ENCODE measurements at places on chromosomes 5 and 9.
A peak's percentile ranks its signal among the peaks of the same experiment; 100 is the strongest.

GRCh38 chr5:37495668-37496347 lies 116.7 kb downstream of the WDR70 start:
- no peak for DNase-seq

- DNase-seq, result no peak
These were observed 182.0 kb upstream of the PPP1R26 start for GRCh38 chr9:135297456-135298075.

- peak; percentile 74 for DNase-seq
These were observed 264.2 kb downstream of the CRB2 start for GRCh38 chr9:123620239-123620638.

GRCh38 chr9:83570359-83570758 lies 32.2 kb upstream of the FRMD3 start:
- no peak for DNase-seq

DNA sequence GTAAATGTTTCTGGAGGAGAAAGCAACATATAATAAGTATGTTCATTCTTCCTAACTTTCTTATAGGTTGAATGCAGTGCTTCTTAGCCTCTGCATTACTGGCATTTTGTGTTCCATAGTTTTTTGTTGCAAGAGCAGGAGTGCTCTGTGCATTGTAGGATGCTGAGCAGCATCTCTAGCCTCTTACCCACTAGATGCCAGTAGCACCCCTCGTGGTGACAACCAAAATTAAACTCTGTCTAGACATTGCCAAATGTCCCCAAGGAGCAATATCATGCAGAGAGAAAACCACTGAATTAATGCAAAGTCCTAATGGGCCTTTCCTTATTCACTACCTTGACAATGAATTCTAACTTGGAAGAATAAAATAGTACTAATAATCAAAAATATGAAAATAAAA lies 147.0 kb downstream of the GLIS3 start:
- DNase-seq, result no peak

DNA sequence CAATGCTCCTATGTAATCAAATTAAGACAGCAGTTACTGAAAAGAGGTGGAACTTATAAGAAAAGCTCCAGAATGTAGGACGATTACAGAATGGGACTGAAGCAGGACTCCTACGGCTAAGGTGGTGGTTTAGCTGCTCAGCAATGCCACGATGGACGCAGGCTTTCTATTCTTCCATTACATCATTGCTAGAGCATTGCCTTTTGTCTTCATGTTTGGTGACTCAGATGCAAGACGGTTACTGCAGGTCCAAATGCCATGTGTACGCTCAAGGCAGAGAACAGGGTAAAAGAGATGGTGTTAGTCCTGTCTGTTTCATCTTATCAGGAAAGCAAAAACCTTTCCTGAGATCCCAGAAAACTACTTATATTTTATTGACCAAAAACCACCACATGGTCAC lies 255.1 kb downstream of the ZSWIM6 start:
- no peak for DNase-seq

DNA sequence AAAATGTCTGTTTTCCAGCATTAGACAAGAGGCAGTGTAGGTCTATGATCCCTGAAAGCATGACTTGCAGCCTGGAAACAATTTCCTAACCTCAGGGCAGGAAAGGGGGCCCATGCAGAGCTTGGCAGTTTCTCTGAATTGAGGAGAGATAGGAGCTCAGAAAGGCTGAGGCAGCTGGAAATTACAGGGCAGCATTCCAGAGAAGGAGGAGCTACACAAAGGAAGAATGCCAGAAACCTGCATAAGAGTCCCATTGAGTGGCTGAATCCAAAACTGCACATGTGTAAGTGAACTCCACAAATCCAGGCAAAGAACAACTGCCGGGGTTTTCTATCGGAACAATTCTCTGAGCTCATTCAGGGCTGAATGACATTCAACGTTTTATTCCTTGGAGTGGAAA lies 346.8 kb downstream of the PIK3R1 start:
- no peak for DNase-seq

- no peak for DNase-seq
These were observed 111.0 kb upstream of the VCAN start for GRCh38 chr5:83360573-83360972.

DNA sequence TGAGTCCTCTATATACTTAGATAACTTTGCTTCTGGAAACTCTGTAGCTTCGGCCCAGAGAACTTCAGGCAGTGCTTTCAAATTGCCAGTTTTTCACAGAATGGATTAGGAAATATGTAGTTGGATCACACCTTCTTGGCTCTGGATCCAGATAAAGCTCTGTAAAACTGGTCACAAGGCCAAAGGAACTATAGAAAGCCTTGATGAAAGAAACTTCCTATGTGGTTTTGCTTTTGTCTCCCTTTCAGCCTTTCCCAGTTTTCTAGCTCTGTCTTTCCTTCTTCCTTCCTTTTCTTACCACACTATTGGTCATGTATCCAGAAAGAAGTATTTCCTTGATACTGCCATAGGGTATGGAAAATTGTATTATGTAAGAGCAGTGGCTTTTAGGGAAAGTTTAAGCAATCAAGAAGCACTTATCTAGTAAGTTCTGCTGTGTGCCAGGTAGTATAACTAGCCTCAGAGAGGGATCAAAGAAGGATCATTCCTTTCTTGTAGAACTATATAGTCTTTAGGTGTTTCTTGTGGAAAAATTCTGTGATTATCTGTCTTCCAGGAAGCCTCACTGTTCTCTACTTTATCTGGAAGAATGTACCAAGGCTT lies 6.3 kb downstream of the GPR21 start:
- no peak for DNase-seq

DNA sequence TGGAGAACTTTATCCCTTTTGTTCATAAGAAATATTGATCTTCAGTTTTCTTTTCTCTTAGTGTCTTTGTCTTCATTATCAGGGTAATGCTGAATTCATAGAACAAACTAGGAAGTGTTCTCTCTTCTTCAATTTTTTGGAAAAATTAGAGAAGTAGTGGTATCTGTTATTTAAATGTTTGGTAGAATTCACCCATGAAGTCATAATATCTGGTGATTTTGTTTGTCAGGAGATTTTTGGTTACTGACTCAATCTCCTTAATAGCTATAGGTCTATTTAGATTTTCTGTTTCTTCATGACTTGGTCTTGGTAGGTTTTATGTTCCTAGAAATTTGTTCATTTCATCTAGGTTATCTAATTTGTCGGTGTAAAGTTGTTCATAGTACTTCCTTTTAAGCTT lies 45.4 kb upstream of the STARD4 start:
- DNase-seq, result no peak

- DNase-seq, result no peak
These were observed 18.3 kb downstream of the PTPN3 start for GRCh38 chr9:109479822-109480221.

- DNase-seq, result no peak
These were observed 59.0 kb upstream of the KLF4 start for GRCh38 chr9:107548298-107549142.

DNA sequence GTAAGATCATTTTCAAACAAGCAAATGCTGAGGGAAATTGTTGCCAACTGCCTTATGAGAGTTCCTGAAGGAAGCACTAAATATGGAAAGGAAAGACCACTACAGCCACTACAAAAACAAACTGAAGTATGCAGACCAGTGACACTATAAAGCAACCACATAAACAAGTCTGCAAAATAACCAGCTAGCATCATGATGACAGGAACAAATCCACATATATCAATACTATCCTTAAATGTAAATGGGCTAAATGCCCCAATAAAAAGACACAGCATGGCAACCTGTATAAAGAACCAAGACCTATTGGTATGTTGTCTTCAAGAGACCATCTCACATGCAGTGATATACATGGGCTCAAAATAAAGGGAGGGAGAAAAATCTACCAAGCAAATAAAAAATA lies 113.2 kb downstream of the DTWD2 start:
- no peak for DNase-seq

DNA sequence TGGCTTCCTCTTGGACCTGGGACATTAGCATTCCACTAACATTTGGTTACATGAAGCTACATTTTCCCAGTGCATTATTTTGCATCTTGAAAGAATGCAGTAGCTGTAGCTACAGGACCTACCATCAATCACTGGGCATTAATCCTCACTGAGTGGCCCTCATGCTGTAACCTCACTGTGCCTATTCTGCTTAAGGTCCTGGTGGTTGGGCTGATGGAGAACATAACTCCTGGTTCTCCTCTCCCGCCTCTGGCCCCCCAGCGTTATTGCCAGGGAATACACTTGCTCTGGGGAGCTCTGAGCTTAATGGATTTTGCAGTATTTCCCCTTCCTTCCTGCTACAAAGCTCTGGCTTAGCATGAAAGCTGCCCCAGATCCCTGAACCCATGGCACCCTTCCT lies 111.5 kb upstream of the EQTN start:
- DNase-seq, result no peak

DNA sequence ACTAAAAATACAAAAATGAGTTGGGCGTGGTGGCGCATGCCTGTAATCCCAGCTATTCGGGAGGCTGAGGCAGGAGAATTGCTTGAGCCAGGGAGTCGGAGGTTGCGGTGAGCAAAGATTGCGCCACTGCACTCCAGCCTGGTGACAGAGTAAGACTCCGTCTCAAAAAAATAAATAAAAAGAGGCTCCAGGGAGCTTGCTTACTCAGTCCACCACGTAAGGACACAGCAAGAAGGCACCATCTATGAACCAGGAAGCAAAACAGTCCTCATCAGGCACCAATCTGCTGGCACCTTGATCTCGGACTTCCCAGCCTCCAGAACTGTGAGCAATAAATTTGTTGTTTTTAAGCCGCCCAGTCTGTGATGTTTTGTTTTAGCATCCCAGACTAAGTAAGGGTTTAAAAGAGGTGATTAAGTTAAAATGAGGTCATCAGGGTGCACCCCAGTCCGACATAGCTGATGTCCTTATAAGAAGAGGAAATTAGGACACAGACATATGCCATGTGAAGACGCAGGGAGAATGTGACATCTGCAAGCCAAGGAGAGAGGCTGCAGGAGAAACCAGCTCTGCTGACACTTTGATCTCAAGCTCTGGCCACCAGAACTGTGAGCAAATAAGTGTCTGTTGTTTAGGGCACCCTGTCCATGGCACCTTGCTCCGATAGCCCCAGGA lies 45.9 kb downstream of the C9orf50 start:
- DNase-seq, result no peak

DNA sequence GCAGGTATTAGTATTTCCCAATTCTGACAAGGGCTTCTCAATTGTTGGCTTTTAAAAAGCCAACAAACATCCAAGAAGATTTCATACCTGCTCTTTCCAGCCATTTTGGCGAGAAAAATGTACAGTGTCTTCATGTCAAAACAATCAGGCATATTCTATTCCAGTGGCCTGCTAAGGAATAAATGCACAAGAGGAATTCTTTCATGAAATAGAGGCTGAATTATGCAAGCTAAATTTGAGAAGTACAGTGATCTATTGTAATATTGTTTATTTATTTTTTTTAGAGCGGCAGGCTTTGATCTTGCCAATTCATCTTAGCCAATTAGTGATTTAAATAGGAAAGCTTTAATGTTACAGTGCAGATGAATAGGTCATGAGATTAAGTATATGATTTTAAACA lies 49.3 kb downstream of the NLN start:
- no peak for DNase-seq

DNA sequence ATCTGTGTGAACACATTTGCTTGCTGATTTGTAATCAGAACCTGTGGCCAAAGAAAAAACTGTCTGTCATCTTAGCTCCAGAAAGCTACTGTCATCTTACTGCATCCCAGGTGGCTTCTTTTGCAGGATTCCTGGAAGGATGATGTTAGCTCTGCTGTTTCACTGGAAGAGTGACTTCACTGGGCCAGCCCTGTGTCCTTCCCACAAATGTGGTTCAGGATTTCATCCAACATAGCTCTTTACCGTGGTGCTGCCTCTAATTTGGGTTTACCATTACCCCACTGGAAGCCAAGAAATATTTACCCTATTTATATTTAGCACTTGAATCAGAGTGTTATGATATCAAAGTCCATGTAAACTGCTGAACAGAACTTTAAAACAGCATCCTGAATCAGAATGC lies 501.0 kb downstream of the GADD45G start:
- DNase-seq, result no peak

- no peak for DNase-seq
These were observed 233.6 kb upstream of the SLC24A2 start for GRCh38 chr9:20022410-20022809.

- DNase-seq, result no peak
These were observed 907.0 kb upstream of the DMAC1 start for GRCh38 chr9:8706531-8706930.

DNA sequence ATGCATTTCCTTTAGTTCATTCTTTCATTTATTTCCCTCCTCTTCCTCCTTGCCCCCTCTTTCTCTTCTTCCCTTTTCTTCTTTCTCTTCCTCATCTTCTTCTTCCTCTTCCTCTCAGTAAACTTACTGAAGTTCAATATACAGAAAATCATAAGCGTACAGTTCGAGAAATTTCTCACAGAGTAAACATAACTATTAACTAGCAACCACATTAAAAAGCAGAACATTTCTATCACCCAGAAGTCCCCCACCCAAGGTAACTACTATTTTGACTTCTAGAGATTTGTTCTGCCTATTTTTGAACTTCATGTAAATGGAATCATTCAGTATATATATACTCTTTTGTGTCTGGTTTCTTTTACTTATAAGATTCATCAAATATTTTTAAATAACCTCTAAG lies 48.2 kb downstream of the TNFAIP8 start:
- DNase-seq, result no peak

DNA sequence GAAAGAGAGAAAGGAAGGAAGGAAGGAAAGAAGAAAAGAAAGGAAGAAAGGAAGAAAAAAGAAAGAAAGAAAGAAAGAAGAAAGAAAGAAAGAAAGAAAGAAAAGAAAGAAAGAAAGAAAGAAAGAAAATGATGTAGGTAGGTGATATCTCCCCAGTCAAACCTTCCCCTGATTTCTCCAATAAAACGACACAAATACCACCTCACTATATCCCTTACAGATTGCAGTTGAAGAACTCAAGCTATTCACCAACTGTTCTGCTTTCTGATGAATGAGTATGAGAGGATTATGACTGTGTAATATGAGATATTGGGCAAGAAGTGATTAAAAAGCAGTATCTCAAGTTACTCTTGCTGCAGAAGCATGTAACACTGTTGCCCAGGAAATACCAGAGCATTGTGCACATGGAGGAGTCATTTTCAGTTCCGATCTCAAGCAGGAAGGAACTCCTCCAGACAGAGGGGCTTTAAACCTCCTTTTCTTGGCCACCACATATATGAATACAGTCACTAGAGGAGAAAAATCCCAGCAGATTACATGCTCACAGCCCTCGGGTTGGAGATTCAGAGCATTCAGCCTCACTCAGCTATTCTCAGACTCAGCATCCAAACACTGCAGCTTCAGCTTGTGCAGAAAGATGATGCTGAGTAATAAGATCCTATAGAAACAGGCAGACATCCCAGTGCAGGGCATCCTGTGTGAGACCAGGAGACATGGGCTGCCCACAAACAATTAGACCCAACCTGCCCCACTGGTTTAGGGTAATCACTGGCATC lies 61.4 kb downstream of the UGCG start:
- DNase-seq, result no peak

All from hematopoietic multipotent progenitor cell treated with erythropoietin and hydrocortisone succinate and interleukin-3 and kit ligand, for 15 days (in vitro differentiated cells).